ENCODE measurements at places on chromosomes 12 and 14.

- DNase-seq, result no peak
Measured at GRCh38 chr14:20626274-20626673, 15.2 kb downstream of the OR6S1 start.

GRCh38 chr14:100950024-100950423, 46.5 kb upstream of the RTL1 start:
- no peak for DNase-seq

GRCh38 chr14:47240748-47241437, 434.5 kb downstream of the MDGA2 start:
- no peak for DNase-seq

GRCh38 chr14:89327771-89328212, 89.2 kb downstream of the FOXN3 start:
- DNase-seq, result no peak

DNA sequence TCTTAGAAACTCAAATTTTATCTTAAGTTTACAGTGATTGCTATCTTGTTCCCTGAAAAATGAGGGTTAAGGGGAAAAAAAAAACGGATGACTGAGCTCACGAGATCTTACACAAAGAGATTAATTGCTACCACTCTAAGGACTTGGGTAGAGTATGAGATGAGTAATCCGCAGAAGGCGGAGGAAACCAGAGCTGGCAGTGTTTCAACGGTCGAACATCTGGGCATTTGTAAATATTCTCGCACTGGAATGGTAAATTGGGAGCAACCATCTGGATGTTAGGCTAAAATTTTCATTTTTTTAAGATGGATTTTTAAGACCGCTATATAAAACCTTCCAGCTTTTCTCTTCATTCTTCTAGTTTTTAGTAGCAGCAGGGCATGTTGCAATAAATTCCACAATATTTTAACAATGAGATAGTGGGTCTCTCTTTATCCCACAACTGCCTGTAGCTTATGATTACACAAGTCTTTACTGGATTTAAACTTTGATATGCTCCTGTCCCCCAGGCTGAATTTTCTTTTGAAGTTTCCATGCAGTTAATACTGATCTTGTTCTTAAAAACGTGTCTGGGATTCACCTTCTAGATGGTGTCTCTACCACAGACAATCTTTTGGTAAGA, 1324.1 kb downstream of the AACS start:
- DNase-seq, result no peak

DNA sequence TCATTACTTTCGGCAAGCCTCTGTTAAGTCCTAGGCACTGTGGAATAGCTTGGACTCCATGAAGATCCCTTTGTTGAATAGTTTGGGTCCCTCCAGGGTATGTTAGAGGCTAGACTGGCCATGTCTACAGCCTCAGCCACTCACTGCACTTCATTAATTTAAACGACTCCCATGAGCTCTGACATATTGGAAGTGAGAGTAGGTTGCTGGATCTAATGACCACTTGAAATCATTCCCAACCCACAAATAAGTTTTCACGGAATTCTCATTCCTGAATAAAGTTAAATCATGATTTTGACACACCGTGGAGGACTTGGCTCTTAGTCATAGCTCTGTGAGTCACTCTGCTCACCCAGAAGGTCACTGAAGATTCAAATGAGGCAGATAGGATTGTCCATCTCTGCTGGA, 21.4 kb upstream of the APPL2 start:
- no peak for DNase-seq

DNA sequence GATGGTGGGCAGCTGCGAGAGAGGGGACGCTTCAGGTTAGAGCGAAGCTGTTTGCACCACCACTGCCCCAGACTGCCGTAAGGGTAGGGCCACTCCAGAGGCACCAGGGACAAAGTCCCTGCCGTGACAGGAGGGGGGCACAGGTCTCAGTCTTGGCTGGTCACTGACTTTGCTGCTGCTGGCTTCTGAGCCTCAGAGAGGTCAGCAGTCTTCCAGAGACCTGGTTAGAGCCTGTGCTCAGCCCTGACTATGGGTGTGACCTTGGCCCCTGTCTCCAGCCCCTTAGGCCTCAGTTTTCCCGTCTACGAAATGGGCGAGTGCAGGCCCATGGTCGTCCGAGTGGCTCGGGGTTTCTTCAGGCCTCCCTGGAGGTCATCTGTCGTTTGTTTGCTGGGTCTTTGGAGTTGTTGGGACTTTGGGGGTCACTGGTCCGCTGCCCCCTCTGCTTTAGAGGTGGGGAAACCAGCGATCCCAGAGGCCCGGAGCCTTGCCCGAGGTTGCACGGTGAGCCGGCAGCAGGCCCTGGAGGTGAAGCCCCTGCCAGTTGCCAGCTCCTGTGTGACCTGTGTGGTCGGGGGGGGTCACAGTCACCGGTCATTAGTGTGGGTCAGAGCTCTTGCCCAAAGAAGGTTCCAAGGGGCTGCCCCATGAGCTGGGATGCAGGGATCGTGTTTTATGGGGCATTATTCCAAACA, 15.3 kb downstream of the MEG3 start:
- no peak for DNase-seq

DNA sequence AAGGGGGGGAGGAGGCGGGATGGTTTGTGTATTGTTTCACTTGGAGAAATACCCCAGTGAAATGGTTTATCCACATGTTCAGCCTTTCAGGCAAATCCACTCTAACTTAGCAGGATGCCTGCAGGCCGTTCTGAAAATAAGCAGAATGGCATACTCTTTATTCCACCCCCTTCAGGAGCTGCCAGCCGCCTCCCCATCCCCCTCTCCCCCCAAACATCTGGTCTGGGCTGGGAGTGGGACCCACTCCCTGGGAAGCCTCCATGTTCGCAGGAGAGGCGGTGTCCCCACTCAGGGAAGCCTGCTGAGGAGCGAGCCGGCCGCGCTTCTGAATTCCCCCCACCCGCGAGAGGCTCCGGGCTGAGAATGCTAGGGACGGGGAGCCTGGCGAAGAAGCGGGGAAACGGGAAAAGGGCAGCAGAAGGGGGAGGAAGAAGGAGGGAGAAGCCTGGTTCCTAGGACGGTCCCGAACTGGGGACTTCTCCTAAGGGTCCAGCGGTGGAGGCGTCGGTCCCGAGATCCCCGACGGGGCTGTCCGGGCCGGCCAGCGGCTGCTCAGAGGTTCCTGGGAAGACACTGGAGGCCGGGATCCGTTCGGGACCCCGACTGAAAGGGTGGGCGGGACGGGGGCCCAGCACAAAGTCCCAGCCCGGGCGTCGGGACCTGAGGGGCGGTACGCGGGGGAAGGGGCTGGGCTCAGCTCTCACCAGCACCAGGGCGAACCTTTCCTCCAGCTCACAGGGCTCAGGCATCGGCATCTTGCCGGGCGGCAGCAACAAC, 666 bp downstream of the FMNL3 start:
- no peak for DNase-seq

DNA sequence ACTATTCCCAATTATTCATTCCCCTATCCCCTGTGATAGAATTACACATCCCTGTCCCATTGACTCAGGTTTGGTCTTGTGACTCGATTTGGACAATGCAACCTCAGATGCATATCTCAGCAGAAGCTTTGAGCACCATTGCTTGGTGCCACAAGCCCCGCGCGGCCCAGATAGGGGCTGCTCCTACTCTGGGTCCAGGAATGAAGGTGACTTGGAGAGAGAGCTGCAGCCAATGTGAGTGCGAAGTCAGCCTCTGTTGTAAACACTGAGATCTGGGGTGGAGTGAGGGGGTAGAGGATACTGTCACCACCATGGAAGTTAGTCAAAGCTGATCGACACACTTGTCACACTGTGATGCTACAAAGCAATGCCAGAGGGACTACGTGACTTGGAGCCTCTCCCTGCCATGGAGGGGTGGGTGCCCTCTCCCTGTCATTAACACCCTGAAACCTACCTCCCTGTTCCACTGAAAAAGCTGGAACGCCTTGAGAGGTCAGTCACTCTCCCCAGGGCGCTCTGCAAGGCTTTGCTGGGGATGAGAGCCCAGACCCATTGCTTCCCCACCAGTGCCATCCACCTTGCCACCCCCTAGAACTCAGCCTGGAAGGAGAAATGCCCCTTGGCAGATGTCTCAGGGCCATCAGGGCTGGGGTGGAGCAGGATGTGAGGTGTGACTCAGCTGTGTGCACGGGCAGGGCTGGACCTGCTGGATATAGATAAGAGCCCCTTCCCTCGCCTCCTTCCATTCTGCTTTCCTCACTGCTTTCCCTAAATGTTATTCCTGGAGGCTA, 6.6 kb upstream of the PLEK2 start:
- no peak for DNase-seq

- DNase-seq, result no peak
Measured at GRCh38 chr14:65333943-65334687, 78.4 kb upstream of the FUT8 start.
